Right ventricle myocardium inferior (tissue), 1 donor: ENCODE measurements at places on chromosomes 4 and X.

GRCh38 chr4:11542952-11543351 lies 114.3 kb upstream of the HS3ST1 start:
- no peak for DNase-seq

GRCh38 chr4:148787831-148788477 lies 345.7 kb upstream of the NR3C2 start:
- no peak for DNase-seq

GRCh38 chrX:96403446-96403845 lies 281.2 kb upstream of the DIAPH2 start:
- DNase-seq = no peak

- no peak for DNase-seq
Measured at GRCh38 chrX:123138473-123138872, 45.6 kb upstream of the GRIA3 start.

DNA sequence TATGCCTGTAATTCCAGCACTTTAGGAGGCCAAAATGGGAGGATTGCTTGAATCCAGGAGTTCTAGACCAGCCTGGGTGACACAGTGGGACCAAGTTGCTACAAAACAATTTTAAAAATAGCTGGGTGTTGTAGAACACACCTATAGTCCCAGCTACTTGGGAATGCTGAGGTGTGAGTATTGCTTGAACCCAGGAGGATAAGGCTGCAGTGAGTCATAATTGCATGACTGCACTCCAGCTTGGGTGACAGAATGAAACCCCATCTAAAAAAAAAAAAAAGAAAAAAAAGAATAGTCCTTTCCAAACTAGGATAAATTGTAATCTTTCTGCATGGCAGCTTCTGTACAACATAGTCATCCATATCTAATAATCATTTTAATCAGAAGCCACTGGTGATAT lies 270.1 kb upstream of the INTU start:
- no peak for DNase-seq

GRCh38 chr4:123830930-123831329 lies 434.3 kb downstream of the SPRY1 start:
- DNase-seq = no peak

- DNase-seq = no peak
Measured at GRCh38 chr4:62676962-62677361, 1476.8 kb downstream of the ADGRL3 start.
